ENCODE measurements at places on chromosomes 3 and 15.

DNA sequence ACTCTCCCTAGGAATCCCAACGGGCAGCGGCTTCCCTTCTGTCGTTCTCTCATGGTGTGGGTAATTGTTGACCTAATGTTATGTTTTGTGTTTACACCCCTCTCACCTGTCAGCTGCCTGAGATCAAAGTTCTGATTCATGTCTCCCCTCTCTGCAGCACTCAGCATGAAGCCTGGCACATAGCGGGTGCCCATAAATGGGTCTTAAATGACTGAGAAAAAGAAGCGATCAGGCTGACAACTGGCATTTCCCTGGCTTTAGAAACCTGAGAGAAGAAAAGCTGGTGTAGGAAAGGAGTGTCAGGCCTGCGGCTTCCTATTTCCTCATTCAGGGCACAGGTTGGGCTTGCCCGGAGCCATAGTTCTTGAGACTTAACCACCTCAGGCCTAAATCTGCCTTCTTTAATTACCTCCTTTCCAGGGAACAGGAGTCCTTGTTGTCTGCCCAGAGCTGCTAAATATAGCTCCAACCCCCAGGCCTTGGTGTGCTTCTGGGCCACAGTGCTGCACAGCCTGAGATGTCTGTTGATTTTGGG lies 31.8 kb downstream of the LPP start:
- peak; percentile 20 for DNase-seq

DNA sequence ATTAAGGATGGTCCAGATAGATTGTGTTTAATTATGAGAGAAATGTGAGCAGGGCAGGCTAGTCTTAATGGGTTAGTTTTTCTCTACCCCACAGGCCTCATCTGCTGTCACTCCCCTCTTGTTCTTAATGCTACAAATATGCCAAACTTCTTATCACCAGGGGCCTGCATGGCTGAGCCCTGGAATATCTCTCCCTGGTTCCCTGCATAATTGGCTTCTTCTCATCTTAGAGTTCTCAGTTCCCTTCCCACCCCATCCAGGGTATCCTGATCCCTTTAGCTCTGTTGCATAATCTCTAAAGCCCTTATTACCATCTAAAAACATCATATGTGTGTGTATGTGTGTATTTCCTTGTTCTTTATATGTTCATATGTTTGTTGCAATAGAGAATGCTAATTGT lies 279.6 kb downstream of the LSAMP start:
- no peak for DNase-seq

GRCh38 chr15:73249499-73249898 lies 119.3 kb downstream of the HCN4 start:
- no peak for DNase-seq

DNA sequence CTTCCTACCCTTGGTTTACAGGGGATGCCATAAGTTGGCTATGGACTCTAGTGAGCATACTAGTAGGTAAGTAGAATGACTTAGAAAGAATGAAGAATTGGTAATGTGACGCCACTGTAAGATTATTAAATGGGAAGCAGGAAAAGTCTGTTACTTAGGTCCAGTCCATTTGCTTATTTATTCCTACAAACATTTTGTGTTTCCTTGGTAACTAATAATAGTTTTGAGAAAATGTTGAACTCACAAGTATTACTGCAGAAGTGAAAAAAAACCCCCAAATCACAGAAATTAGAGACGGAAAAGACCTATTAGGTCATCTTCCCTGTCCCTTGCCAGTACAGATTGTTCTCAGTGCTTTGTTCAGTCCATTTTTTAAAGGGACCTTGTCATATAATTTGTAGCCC lies 63.5 kb downstream of the CMSS1 start:
- DNase-seq: no peak

DNA sequence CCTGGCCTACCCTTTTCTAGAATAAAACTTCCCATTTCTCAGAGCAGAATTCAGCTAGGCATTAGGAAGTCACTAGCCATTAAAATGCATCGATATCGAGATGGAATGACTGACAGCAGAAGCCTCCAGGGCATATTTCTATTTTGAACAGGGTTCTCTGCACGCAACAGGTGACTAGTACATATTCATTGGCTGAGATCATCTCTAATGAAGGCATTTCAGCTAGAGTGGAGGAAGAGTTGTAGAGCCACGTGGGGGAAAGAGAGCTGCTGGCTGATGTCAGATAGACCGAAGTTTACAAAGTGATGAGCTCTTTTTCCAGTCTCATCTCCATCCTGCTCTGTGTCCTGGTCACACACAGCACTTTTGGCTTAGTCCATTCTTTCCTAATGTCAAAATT lies 7.5 kb downstream of the TMEM40 start:
- no peak for DNase-seq

DNA sequence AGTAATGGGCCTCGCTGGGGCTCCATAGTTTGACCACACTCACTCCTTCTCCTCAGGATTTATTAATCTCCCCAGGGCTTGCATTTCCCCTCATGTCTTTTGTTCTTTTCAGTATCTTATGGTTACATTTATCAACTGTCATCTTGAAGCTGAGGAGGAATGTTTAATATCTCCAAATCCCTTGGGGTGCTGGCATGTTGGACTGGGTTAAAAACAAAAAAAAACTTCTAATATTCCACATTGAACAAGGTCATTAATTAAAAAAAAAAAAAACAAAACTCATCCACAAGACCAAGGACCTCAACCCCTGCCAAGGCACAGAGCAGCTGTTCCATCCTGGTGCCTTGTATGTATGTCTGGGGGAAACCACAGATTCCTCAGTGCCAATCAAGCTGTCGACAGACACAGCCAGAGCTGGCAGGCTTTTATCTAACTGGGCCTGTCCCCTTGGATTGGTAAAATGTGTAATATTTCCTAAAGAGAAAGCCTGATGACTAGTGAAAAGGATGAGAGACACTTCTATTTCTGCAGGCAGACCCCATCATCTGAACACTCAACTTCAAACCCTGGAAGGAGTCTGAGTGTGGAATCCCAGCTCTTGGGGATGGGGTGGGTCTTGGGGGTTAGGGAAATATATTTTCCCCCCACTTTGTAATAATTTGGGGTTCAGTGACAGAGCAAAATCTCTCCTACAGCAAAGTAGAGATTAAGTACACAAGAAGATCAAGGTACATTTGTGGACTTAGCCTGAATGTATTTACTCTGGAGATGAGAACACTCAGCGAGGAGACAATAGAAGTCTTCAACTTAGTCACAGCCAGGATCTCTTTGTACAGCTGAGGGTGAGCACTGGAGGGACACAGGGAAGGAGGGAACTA lies 69.1 kb downstream of the TTC23 start:
- peak; percentile 7 for DNase-seq

DNA sequence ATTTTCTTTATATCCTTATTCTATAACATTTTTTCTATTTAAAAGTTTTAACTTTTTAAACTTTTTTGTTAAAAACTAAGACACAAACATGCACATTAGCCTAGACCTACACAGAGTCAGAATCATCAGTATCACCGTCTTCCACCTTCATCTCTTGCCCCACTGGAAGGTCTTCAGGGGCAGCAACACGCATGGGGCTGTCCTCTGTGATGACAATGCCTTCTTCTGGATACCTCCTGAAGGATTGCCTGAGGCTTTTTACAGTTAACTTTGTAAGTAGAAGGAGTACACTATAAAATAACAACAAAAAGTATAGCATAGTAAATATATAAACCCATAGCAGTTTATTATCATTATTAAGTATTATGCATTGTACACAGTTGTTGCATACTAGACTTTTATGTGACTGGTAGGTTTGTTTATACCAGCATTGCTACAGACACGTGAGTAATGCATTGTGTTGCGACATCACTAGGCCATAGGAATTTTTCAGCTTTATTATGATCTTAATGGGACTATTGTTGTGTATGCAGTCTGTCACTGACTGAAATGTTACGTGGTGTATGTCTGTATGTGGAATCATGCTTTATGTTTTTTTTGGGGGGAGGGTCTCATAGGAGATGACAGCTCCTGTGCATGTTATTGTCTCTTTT lies 18.2 kb downstream of the ATP1B3 start:
- DNase-seq: peak; percentile 23

DNA sequence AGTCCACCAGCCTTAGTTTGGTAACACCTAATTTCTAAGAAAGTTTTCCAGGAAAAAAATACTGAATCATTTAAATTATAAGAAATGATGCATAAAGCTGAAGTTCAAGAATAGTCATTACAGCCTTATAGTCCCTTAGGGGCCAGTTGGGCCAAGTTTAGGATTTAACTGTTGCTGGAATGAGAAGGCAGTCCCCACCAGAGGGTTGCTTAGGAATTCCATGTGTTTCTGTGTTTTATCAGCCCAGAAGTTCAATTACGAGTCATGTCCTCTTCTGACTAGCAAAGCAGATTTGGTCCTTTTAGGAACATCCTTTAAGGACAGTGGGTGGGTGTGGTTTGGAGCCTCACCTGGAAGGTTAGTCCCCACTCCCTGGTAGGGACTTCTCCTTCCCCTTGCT lies 57.0 kb upstream of the NR2E3 start:
- no peak for DNase-seq

DNA sequence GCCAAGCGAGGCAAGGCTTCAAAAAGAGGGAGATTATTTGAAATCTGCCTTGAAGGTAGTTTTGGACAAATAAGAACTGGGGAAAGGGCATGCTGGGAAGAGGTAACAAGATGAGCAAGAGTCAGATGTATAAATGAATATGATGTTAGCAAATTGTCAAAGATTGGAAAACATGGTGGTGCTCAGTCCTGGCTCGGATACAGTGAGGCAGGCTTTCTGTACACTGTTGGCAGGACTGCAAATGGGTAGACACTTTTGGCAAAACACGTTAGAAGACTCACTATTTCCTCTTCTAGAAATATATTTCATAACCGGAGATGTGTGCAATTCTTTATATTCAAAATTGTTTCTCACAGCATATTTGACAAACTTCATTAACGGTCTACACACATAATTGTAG lies 429.9 kb downstream of the IL5RA start:
- DNase-seq: no peak

- DNase-seq: peak; percentile 97
Measured at GRCh38 chr3:42772670-42773408, at the start of gene CCDC13. Gene CCDC13, minus strand, starts transcription at chr3:42773253. Its CDS starts 14,908 bp downstream, at chr3:42758345.

- DNase-seq: no peak
Measured at GRCh38 chr3:171390051-171390941, 69.9 kb downstream of the TNIK start.

DNA sequence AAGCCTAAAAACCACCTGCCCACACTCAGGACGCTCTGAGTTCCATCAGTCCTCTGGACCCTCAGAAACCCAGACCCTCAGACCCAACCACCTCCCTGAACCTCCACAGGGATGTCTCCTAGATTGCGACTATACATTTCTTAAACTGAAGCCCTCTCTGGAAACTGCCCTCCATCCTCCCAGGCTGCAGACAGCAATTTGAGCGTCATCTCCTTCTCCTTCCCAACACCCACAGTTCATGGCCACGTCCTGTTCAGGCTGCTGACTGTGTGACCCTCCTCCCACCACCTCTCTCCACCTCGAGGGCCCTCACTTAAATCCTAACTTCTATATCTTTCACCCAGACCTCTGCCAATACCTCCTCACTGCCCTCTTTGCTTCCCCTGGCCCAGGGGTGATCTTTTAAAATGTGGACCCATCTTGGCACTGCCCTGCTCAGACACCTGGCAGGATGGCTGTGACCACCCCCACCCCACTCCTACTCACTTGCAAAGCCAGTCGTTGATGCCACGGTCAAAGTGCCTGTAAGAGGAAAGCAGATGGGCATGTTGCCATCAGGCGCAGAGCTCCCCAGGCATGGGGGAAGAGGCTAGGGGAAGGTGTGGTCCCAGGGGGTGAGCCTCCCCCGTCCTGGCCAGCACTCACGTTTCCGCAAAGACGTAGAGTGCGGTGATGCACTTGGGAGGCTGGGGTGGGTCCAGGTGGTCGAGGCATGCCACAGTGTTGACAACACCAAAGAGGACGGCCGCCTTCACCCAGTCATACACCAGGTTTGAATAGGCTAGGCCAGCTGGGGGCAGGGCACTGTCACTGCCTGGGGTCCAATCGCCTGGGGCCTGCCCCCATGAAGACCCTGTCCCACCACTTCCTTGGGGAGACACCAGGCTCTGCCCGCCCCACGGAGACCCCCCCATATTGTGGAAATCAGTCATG lies 6.0 kb downstream of the HHATL start:
- DNase-seq: no peak

GRCh38 chr15:96002890-96003859 lies 327.3 kb upstream of the NR2F2 start:
- DNase-seq: no peak

DNA sequence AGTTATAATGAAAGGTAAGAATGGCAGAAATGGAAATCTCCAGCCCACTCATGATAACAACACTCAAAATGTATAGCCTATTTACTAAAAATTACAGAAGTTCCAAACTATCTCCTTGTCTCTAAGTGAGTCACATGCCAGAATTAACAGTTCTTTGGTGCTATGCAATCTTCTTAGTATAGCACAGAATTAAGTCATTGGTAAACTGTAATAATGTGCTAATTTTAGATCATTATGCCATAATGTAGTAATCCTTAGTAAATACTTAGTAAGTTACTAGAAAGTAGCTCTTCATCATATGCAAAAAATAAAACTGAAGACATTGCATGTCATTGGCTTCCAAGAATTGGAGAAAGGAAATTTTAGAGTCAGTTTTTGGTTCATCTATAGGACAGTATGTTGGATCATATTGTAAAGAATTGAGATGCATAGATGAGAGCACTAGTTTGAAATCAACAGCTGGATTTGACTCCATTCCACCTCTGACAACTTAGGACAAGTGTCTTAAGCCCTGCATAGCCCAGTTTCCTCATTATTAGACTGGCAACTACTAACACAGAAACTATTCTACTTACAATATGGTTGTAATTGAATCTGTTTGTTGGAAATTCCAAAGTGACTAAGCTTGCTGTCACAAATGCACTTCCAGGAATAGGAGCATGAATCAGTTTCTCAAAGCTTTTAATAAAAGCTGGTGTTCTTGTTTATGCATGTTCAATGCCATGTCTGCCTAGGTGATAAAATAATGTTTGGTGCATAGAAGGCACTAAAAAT lies 40.1 kb upstream of the CD47 start:
- DNase-seq: no peak

GRCh38 chr3:110243081-110243480 lies 828.5 kb upstream of the NECTIN3 start:
- DNase-seq: no peak

DNA sequence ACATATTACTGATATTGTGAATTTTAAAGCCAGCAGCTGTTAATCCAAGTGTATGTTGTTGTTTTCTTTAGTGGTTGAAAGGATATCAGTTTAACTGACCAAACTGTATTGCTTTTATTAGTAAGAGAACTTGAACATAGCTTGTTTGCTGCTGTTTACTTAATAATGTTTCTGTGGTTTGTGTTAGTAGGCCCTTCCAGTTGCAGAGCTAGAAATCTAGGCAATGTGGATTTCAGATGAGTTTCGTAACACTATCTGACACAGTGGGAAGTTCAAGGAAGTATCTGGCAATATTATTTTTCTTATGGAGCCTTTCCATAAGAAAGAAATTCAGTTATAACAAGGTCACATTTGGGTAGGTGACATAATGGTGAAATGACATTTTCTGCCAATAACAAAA lies 18.5 kb downstream of the ZNF609 start:
- DNase-seq: no peak

GRCh38 chr3:95670765-95671164 lies 1143.6 kb upstream of the EPHA6 start:
- no peak for DNase-seq

DNA sequence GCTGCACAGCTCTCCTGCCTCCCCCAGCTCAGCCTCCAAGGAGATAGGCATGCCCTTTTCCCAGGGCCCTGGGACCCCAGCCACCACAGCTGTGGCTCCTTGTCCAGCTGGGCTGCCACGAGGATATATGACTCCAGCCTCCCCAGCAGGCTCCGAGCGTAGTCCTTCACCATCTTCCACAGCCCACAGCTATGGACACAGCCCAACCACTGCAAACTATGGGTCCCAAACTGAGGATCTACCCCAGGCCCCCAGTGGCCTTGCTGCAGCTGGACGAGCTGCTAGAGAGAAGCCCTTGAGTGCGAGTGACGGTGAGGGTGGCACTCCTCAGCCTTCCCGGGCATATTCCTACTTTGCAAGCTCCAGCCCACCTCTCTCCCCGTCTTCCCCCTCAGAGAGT lies 20.5 kb upstream of the APEH start:
- DNase-seq: no peak
